Renal pelvis (tissue), 12 donors: ENCODE measurements at places on chromosomes 16 and 17.

GRCh38 chr16:4936991-4937781 is at the start of gene PPL:
Gene PPL, minus strand, starts transcription at chr16:4937148. Its CDS starts 103 bp downstream, at chr16:4937045.
- peak; percentile 80 for DNase-seq

DNA sequence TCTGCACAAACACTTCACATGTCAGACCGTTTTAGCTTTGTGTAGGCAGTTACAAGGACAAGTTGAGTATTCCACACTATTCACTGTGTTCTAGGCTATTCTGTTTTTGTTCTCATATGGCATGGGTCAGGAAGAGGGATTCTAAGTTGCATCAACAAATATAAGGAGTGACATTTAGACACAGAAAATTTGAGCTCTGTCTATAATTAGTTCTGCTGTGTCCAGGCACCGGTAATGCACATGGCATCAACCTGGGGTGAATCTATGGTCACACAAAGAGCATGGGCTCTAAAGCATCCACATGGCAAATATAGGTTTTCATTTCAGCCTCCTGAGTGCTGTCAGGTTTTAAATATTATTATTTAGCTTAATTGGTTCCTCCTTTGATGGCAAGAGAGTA is 130.4 kb upstream of the PMFBP1 start:
- DNase-seq = no peak

GRCh38 chr17:59289981-59290301 is 41.5 kb upstream of the YPEL2 start:
- DNase-seq = no peak

DNA sequence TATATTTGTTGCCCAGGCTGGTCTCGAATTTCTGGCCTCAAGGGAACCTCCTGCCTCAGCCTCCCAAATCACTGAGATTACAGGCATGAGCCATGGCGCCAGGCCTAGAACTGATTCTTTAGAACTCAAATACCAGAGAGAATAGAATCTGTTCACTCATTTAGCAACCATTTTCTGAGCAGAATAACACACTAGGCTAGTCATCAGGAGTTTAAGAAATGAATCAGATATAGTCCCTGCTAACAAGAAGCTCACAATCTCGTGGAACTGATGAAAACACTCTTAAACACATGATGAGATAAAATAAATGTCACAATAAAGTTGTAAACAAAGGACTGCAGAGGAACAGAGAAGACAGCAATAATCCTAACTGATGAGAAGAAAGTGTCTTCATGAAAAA is 55.8 kb upstream of the ADCY9 start:
- no peak for DNase-seq

- no peak for DNase-seq
Measured at GRCh38 chr17:12637015-12637414, 28.7 kb upstream of the MYOCD start.

DNA sequence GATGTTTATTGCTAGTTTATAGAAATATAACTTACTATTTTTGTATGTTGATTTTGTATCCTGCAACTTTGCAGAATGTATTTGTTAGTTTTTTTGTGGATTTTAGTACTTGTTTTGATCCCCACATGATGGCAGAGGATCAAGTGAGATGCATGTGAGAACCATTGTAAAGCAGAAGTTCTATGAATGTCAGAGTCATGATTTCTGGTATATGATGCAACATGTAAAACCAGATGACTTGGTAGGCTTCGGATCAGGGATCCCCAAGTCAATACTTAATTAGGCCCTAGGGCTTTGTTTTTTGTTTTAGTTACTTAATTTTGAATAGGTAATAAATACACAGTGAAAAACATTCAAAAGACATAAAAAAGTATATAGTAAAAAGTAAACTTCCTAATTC is 45.8 kb downstream of the ESRP2 start:
- no peak for DNase-seq

DNA sequence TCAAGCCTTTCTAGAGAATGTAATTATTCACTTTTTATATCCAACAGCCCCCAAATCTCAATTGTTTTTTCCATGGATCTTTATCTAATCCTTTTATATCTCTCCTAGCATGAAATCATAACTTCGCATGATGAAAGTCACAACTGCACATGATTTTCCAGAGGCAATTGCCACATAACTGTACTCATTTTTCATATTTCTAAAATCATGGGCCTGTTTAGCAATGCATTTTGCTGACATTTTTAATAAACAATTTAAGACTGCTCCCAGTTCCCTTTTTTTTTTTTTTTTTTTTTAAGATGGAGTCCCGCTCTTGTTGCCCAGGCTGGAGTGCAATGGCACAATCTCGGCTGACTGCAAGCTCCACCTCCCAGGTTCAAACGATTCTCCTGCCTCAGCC is 83.5 kb downstream of the VMP1 start:
- no peak for DNase-seq

- DNase-seq = no peak
Measured at GRCh38 chr17:57021226-57021940, 43.5 kb downstream of the SCPEP1 start.

DNA sequence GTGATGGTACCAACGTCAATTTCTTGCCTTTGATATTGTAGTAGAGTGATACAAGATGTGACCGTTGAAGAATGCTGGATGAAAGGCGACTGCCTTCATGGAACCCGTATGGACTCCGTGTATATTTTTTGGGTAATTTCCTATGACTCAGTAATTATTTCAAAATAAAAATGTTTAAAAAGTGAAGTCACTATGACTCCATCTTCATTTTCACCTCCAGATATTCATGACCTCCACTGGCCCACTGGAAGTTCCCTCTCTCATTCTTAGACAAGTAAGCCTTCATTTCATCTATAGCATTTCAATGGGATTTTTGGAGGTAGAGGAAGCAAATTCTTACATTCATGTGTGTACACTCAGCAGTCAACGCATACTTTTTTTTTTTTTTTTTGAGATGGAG is 111.8 kb upstream of the NUDT7 start:
- no peak for DNase-seq

DNA sequence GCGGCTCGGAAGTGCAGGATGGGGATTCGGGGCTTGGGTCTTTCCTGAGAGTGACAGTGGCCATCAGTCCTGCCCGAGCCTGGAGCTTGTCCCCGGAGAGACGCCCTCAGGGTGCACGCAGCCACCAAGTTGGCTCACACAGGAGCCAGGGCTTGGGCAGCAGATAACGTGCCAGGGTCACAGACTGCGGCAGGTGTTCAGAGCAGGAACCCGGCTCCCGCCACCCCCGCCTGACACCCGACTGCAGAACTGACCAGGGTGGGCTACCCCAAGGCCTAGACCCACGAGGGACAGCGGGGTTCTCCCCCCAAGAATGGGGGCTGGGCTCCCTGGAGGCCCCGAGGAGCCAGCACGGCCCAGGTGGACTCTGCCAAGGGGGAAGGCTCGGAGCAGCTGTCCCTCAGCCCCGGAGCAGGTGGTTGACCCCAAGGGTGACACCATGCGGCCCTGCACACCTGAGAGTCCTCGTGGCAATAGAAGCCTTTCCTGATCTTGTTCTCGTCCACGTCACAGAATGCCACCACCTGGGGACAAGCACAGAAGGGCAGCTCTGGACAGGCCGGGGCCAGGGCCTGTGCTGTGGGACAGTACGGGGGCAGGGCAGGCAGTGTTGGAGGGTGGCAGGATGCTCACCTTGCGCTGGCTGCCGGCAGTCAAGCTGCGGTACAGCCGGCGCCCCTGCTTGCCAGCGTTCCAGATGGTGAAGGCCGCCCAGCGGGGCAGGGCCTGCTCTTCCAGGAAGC is 117.1 kb upstream of the ZNF750 start:
- no peak for DNase-seq

GRCh38 chr16:17343728-17344127 is 127.0 kb downstream of the XYLT1 start:
- DNase-seq = no peak

- DNase-seq = no peak
Measured at GRCh38 chr16:616733-617586, 13.8 kb upstream of the WFIKKN1 start.

DNA sequence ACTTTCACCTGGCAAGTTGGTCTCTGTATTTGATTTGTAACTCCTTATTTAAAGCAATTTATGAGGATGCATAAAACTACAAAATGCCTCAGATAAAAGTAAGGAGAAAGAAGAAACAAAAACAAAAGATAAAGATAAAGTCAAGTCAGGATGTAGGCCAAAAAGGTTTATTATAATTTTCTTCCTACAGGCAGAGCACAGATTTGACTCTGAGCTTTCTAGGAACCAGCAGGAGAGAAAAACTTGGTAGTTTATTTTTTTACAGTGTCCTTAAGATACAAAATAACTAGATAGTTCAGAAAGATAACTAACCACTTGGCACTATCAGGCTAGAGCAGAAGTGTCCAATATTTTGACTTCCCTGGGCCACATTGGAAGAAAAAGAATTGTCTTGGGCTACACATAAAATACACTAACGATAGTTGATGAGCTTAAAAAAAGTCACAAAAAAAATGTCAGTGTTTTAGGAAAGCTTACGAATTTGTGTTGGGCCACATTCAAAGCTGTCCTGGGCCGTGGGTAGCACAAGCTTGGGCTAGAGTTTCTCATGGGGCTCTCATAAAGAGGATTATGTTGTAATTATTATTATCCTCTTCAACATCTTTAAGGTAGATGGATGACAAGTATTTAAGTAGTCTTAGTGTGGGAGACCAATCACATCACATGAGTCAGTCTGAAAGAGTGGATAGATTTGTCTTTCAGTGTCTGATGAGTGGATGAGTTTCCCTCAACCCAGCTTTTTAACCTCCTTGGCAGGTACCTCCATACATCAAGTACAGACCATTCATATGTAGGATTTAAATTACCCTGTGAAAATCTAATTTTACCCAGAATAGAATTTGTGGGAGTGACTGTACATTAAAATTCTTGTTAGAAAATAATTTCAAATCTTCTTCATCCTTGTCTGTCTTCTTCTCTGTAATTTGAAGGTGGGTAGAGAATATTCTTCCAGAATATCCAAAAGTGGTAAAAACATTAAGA is 17.0 kb downstream of the PAFAH1B1 start:
- DNase-seq = no peak

- DNase-seq = no peak
Measured at GRCh38 chr17:37737971-37738370, 6.9 kb downstream of the HNF1B start.

DNA sequence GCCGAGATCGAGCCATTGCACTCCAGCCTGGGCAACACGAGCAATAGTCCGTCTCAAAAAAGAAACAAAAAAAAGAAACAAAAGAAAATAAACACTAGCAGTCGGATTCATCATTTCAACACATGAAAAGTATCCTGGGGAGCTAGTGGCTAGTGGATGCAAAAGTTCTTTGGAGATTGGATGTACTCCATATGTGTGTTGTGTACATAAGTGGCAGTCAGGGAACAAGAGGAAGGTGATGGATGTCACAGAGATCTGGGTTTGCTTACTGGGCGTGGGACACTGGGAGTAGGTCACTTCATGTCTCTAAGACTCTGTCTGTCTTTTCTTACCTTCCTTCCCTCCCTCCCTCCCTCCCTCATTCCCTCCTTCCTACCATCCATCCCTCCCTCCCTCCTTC is 35.4 kb downstream of the MRC2 start:
- DNase-seq = no peak

DNA sequence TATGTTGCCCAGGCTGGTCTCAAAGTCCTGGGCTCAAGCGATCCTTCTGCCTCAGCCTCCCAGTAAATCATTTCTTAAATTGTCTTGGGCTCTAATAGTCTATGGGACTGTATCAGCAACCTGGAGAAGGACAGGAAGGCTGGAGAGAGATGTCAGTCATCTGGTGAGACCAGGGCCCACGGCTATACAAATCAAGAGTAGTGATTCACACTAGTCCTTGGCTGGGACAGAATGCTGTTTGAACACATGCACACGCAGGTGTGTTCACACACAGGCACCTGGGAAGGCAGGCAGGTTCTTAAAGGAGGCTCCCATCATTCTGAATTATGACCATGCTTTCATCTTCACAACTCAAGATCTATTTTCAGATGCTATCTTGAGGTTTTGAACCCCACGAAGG is 14.1 kb downstream of the NQO1 start:
- DNase-seq = no peak

- no peak for DNase-seq
Measured at GRCh38 chr16:22250522-22250921, 44.4 kb downstream of the EEF2K start.

GRCh38 chr17:40515011-40515410 is 13.6 kb upstream of the TNS4 start:
- no peak for DNase-seq

DNA sequence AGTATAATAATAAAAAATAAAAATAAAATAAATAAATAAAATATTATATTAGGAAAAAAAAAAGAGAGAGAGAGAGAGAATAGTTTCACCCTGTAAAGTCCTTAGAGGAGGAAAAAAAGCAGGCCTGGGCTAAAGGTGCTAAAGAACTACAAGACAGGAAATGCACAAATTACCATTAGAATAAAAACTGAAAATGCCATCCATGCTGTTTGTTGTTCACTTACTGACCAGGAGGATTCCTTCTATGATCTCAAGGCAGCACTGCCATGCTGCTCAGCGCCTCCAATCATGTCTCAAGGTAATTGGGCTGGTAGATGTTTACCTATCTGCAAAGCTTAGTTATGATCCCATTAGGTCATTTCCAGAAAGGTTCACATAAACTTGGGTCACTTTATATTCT is 201.2 kb downstream of the GRIN2A start:
- DNase-seq = no peak

DNA sequence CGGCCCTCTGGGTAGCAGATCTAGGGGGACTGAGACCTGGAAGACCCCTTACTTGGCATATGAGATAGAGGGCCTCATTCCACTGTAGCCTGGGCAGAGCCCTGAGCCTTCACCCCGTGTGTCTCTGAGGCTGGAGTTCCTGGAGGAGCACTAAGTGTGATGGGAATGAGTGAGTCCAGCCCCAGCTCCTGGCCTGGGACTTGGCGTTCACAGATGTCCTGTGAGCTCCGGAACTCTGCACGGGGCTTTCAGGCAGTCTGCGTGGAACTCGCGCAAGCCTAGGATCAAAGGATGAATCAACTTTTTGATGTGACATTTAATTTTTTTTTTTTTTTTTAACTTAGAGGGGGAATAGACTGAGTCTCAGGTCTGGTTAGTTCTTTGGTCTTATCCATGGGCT is 1.8 kb downstream of the NKD1 start:
- DNase-seq = no peak

- no peak for DNase-seq
Measured at GRCh38 chr17:76130473-76130872, 10.6 kb downstream of the FOXJ1 start.

DNA sequence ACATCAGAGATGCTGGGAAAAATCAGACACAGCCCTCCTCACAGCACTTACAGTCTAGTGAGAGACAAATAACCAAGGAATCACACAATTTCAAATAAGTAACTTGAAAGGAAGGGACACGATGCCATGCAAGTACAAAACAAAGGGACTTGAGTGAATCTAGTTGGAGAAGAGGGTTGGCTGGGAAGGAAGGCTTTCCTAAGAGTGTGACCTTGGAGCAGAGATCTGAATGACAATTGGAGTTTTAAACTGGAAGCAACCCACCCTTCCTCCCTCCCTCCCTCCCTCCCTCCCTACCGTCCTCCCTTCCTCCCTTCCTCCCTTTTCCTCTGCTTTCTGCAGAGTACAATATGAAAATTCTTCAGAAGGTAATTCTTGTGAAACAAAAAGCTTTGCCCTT is 31.1 kb downstream of the ADAMTS18 start:
- no peak for DNase-seq
